Prostate gland (tissue), 2 donors: ENCODE measurements at places on chromosomes 5 and 9.

GRCh38 chr5:83124593-83124992 is 47.2 kb downstream of the XRCC4 start:
- no peak for DNase-seq

DNA sequence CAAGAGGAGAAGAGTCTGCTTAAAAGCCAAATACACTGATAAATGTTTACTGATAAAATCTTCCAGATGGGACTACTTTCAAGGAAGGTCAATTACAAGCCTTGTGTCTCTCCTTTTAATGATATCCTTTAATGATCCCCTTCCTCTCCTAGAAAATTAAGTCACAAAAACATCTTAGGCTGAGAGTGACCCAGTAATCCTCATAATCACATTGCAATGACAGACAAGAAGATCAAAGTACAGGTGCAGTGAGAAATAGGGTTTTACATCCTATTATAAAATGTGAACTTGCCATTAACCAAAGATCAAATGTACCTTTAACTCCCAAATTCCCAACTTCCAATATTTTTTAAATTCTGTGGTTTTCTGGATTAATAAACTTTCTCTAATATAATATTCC is 514.8 kb downstream of the RAB3C start:
- DNase-seq, result no peak

DNA sequence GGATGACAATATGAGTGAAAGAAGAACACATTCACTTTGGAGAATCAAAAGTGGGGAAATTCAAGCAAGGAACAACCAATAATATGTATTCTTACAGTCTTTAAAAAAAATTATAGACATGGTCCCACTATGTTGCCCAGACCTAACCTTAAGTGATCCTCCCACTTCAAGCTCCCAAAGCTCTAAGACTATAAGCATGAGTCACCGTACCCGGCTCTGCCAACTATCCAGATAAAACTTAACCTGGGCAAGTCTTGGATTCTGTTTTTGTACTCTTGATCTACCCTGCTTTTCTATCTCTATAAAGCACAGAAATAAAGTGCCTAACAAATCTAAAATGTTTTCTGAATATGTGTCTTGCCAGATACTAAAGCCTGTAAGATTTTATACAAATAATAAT is 30.9 kb downstream of the CEMIP2 start:
- no peak for DNase-seq

GRCh38 chr9:72526901-72527800 is 5.7 kb downstream of the TMC1 start:
- DNase-seq, result peak; percentile 79

- no peak for DNase-seq
Measured at GRCh38 chr5:161403996-161404395, 142.5 kb downstream of the GABRB2 start.

GRCh38 chr5:53671447-53671846 is 111.0 kb downstream of the NDUFS4 start:
- no peak for DNase-seq
